Left lobe of liver (tissue), 2 donors: ENCODE measurements at places on chromosomes 6 and 20. TPM values are rescaled to one million over a fixed set of nuclear protein-coding genes. Genes with fewer than 3 reads are reported as not detected.

GRCh38 chr20:53606364-53606985 lies 12.8 kb upstream of the ZNF217 start:
- peak; percentile 33 for DNase-seq

DNA sequence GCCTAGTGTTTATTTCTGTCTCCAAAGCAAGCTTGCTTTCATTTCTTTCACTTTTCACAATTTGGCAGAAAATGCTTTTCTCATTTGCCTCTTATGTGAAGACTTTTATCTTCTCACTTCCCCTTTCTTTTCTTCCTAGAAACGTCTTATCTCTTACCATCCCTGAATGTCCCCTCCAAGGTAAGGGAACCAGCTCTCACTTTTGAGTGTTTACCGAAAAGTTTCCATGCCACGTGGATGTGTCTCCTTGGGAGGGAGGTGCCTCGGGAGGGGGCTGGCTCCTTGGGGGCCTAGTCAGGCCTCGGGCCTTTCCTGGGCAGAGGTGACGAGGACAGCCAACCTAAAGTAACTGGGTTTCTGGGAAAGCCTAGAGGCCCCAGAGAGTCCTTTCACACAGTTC lies 127.4 kb downstream of the CD24 start:
- no peak for DNase-seq

DNA sequence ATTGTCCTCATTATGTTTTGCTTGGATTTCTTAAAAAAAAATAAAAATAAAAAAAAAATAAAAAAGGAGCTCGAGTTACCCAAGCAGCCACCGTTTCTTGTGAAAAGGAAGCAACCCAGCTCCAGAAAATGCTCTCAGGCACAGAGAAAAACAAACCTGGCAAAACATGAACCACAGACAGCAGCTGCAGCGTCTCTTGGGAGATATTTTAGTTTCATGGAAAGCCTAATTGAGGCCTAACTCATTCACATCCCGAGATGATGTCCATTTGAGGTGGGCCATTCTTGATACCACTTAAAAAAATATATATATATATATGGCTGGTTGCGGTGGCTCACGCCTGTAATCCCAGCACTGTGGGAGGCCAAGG lies 13.7 kb upstream of the MRAP2 start:
- no peak for DNase-seq

DNA sequence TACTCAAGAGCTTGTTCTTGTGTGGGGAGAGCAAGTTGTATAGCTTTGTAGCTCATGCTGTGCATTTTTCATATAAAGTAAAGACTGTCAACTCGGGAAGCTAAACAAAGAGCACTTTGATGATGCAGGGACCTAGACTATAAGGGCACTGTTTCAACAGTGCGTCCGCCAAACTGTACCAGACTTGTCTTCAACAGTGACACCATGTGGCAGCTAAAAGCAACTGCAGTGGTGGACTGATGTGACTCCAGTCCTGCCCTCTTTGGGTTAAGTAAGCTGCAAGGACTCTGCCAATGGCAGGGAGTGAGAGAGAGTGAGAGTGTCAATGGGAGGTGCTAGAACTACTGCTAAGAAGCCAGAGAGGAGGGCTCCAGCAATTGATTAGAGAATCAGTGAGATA lies 48.1 kb upstream of the MC3R start:
- DNase-seq, result no peak

Gene PLA2G7
- total RNA-seq, result 1.7 TPM

DNA sequence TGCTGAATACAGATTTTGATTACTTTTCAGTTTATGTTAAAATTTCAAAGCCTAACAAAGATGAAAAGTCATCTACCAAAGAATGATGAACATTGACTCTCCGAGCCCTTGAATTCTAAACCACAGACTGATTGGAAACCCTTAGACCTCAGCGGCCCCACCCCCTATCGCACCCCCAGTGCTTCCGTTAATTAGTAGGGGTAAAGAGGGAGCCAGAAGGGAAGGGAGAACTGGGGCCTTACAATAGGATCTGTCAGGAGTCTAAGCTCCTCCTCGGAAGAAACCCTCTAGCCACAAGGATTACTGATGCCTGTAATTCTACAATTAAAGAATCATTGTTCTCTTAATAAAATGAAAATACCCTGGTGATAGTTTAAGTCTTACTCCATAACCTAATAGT lies 79.7 kb upstream of the JARID2 start:
- no peak for DNase-seq

GRCh38 chr6:41877051-41877680 lies 18.0 kb downstream of the USP49 start:
- DNase-seq, result no peak

GRCh38 chr6:46235242-46235641 lies 64.5 kb upstream of the ENPP5 start:
- DNase-seq, result no peak
